Fibroblast of pulmonary artery (primary cell): ENCODE measurements at places on chromosomes 12 and 14.
A peak's percentile ranks its signal among the peaks of the same experiment; 100 is the strongest.

- peak; percentile 84 for DNase-seq
These were observed 7.4 kb upstream of the GLRX5 start for GRCh38 chr14:95527387-95528002.

DNA sequence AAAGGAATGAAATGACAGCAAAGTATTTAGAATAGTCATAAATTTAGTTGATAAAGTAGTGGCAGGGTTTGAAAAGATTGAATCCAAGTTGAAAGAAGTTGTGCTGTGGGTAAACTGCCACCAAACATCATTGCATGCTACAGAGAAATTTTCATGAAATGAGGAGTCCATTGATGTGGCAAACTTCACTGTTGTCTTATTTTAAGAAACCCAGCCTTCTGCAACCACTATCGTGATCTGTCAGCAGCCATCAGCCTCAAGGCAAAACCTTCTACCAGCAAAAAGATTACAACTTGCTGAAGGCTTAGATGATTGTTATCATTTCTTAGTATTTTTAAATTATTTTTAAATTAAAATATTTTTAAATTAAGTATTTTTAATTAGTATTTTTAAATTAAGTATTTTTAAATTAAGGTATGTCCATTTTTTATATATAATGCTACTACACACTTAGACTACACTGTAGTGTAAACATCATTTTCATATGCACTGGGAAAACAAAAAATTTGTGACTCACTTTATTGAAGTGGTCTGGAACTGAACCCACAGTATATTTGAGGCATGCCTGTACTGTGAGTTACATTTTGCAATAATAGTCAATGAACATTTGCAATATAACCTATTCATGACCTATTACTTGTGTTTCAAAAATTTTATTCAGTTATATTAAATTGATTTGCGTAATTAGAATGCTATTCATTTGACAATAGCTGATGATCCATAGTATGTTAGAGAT, 67.2 kb upstream of the SYT1 start:
- peak; percentile 29 for DNase-seq

DNA sequence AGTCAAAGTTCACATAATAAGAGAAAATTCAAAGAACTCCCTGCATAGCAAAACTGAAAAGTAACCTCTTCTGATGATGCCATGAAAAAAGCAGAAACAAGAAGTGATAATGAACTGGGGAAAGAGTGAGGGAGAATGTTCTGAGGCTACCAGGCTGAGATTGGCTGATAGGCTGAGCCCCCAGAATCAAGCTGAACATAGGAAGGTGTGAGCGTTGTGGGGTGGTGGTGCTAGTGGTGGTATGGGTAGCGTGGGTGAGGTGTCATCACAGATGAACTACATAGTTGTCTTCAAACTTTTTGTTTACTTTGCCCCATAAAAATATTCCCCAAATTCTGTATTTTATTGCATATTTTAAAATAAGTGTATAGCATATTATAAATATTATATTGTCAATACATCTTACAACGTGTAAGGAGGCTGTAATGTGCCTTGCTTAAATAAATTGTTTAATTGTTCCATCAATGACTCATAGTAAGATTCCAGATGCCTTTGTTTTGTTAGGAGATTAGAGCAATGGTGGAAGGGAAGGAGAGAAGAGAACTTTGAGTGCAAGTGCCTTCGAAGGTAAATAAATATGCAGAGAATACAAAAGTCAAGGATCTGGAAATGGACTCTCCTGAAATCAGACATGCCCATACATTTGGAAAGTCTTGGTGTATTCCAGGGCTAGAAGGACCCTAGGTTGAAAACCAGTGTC, 15.8 kb upstream of the CFAP54 start:
- no peak for DNase-seq

DNA sequence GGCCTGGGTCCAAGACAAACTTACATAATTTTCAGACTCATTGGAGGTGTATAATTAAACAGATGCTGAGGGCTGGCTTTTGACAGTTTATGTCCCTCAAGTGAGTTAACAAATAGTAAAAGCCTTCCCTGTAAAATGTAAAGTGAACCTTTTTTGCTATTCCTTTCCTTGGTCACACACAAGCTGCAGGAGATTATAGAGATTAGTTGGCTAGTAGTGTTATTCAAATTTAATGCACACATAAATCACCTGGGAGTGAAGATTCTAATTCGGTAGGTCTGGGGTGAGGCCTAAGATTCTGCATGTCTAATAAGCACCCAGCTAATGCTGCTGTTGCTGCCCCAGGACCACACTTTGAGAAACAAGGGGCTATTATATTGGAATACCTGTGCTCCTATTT, 206.2 kb upstream of the SSTR1 start:
- no peak for DNase-seq

DNA sequence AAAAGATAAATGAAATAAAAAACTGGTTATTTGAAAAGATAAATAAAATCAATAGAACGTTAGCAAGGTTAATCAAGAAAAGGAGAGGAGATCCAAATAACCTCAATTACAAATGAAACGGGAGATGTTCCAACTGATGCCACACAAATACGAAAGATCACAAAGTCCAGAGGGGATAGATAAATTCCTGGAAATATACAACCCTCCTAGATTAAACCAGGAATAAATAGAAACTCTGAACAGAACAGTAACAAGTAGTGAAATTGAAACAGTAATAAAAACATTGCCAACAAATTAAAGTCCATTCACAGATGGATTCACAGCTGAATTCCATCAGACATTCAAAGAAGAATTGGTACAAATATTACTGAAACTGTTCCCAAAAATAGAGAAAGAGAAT, 12.4 kb downstream of the CLEC1A start:
- no peak for DNase-seq

DNA sequence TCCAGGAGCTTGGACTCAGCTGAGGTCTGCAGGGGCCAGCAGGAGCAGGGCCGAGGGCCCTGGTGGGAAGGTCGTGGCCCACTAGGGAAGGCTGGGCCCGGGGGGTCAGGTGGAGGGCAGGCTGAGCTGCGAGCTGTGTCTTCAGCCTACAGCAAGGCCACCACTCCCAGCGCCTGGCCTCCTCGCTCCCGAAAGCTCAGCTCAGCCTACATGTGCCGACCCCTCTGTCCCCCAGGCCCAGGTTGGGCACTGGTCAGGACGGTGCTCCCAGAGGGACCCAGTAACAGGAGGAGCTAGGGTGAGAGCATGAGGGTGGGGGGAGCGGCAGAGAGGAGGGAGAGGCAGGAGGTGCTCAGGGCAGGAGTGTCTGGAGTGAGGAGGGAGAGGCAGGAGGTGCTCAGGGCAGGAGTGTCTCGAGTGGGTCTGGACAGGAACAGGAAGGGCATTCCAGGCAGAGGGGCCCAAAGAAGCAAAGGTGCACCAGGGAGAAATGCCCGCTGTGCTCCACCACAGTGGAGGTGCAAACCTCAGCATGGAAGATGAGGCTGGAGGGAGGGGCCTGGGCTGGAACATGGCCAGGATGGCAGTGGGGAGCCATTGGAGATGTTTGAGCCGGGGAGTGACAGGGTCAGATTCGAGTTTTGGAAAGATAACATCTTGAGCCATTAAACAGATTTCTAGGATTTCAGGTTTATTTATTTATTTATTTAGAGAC, 29.1 kb upstream of the GPR132 start:
- DNase-seq, result no peak
